ENCODE measurements at places on chromosomes 5 and 9.

- no peak for DNase-seq
Measured at GRCh38 chr5:157828944-157829639, 29.9 kb downstream of the CLINT1 start.

GRCh38 chr5:53950621-53951020 is 359.8 kb downstream of the ARL15 start:
- no peak for DNase-seq

GRCh38 chr9:6567140-6567591 is 78.4 kb downstream of the GLDC start:
- peak; percentile 86 for DNase-seq

DNA sequence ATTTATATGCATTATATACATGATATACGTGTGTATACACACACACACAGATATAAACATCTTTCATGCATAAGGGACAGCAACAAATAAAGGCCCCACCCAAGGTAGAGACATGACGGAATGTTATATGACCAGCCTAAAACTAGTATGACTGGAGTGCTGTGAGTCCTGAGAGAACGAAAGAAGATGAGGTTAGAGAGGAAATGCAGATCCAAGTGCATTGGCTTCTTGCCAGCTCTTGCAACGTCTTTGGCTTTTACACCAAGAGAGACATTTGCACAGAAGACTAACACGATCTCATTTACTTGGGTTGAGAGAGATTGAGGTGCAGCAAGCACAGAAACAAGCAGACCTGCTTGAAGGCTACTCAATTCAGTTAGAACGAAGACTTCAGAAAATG is 23.0 kb downstream of the CDH10 start:
- DNase-seq, result peak; percentile 43

DNA sequence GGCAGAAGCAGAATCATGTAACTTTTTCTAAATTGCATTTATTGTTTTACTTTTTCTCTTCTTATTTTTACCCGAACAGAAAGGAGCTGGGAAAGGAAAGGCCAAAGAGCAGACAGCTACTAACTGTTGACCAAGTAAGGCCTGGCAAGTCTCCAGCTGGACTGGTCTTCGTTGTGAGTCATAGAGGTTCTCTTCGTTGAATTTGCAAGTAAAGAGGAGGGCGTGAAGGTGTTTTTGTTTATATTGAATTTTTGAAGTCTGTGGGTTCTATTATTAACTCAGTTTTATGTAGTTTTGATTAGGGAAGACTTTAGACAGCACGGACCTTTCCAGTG is 416.5 kb upstream of the CCNH start:
- DNase-seq, result peak; percentile 94

DNA sequence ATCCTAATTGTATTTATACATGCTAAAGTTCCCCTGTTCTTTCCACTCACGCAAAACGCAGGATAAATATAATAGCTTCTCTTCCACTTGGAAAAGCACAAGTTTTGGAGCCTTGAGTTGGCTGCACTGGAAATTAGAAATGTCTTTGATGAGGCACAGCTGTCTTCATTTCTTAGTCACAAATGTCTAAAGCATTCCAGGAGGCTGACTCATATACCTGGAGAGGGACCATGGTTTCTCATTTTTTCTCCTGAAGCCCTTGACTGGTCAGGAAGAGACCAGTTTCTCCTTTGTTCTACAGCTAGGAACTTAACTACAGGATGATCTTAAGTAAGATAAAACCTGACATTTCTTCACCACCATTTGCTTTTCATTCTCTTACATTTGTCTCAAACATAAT is 16.2 kb downstream of the MTX3 start:
- peak; percentile 59 for DNase-seq

GRCh38 chr5:37214550-37214949 is 34.6 kb downstream of the CPLANE1 start:
- no peak for DNase-seq

GRCh38 chr5:155193029-155193428 is 179.5 kb downstream of the KIF4B start:
- DNase-seq, result no peak

- DNase-seq, result no peak
Measured at GRCh38 chr9:125603478-125604021, 103.5 kb downstream of the MAPKAP1 start.

- DNase-seq, result no peak
Measured at GRCh38 chr5:137636830-137637714, 98.8 kb downstream of the KLHL3 start.

DNA sequence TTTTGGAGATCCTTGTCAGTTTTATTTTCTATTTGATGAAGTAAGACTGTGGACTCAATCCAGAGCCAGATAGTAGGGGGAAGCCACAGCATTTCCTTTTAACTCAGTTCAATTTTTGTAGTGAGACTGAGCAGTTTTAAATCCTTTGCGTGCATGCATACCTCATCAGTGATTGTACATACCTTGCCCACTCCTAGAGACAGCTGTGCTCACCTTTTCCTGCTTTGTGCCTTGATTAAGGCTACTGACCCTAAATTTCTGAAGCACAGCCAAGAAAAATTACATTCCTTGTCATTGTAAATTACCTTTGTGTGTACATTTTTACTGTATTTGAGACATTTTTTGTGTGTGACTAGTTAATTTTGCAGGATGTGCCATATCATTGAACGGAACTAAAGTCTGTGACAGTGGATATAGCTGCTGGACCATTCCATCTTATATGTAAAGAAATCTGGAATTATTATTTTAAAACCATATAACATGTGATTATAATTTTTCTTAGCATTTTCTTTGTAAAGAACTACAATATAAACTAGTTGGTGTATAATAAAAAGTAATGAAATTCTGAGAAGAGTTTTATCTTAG is 17.8 kb downstream of the DIMT1 start:
- DNase-seq, result no peak

DNA sequence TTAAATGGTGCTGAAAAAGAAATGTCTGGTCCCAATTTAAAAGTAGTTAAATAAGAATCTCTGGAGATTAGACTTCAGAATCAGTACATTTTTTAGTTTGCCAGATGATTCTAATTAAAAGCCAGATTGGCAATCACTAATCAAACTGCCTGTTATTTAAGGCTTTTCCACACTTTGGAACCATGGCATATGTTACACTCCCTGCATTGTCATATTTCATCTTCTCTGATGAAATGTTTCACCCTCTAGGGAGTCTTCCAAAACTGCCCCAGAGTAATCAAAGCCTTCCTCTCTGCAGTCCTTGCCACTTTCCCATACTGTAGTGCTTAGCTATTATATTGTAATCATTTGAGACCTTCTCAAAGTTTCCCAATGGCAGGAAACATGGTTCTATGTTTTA is 17.5 kb upstream of the OR13C9 start:
- no peak for DNase-seq

- peak; percentile 80 for DNase-seq
Measured at GRCh38 chr9:2919347-2919746, 75.5 kb upstream of the PUM3 start.

DNA sequence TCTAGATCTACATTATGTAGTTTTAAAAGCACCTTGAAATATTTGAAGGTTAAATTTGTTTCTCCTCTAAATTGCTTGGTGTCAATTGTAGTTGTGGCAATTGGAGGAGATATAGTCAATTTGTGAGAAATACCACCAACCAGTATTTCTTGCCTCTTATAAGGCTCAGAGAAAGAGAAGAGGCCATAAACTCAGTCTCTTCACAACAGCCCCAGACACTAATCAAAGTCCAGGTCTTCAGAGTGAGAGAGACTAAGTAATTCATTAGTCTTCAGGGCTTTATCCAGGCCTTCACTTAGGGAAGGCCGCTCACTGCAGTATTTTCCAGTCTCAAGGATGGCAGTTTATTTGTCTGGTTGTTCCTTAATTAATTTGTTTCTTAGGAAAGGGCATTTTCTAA is 168.0 kb upstream of the RGMB start:
- DNase-seq, result peak; percentile 23

DNA sequence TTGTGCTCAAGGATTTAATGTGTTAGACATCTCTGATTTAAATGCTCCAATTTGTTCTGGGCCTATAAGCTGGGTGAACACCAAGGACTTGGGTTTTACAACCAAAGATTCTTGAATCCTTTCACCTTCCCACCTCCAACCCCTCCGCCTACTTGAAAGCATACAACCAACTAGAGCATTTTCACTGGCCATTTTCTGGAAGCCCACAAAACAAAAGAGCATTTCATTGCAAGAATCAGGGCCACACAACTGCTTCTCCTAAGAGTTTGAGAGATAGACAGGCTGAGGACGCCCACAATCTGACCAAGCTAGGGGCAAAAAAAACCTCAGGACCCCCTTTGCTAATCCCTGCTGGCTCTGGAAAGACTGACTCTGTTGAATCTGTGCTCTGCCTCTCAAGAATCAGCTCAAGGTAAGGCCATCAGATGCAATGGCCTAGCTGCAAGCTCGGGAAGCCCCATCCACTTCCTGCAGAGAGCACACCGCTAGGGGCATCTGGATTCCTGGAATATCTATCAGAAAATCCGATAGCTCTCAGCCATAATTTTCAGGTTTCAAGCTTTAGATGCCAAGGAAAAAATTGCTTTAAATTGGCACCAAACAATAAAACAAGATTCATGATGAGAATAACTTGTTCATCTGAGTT is 57.7 kb downstream of the RETREG1 start:
- DNase-seq, result no peak

DNA sequence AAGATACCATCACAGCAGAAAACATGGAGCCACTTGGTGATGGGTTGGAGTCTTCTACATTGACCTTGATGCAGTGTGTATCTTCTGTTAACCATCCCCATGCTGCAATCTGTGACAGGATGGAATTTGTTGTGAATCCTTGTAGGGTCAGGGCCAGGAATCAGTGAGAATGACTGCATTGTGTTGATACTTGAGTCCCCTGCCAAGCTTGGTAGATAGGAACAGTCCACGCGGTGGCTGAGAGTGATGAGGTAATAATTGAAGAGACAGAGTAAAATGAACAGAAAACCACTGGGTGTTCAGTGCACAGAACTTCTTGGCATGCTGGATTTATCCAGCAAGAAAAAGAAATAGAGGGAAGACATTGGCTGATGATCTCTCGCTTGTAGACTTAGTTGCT is 217.5 kb downstream of the MAN2A1 start:
- peak; percentile 41 for DNase-seq

DNA sequence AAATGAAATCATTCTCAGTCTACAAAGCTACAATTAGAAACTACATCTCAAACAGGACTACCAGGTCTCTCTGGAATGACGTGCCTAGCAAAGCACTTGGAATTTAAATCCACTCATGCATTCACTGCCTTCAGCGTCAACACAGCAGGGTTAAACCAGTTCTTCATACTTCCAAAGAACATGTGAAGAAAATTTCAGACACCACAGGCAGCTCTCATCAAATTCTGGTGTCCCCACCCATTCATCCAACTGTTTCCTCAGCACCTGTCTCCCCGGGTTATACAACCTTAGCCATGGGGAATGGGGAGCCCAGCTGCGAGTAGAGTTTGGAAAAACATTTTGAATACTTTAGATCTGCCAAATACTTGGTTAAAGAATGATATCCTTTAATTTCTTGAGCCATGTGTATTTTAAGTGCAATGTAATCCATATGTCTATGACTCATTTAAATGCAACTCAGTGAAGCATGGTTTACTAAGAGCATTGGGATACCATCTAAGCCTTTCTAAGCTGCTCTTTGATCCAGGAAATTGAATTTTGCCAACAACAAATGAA is 17.5 kb downstream of the ADAM19 start:
- peak; percentile 81 for DNase-seq

DNA sequence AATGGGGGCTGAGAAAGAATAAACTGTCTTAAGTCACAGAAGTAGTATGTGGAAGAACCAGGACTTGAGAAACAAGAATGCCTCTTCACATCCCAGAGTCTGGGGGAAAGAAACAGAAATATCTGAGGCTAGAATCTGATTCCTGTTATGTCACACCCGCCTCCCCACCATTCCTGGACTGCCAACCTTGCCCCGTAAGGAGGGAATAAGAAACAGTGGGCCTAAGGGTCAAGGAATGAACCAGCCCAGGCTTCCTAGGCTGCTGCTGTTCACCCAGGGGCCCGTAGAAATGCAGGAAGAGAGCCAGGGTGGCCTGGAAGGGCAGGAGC is 4.3 kb downstream of the PCDH1 start:
- DNase-seq, result no peak

DNA sequence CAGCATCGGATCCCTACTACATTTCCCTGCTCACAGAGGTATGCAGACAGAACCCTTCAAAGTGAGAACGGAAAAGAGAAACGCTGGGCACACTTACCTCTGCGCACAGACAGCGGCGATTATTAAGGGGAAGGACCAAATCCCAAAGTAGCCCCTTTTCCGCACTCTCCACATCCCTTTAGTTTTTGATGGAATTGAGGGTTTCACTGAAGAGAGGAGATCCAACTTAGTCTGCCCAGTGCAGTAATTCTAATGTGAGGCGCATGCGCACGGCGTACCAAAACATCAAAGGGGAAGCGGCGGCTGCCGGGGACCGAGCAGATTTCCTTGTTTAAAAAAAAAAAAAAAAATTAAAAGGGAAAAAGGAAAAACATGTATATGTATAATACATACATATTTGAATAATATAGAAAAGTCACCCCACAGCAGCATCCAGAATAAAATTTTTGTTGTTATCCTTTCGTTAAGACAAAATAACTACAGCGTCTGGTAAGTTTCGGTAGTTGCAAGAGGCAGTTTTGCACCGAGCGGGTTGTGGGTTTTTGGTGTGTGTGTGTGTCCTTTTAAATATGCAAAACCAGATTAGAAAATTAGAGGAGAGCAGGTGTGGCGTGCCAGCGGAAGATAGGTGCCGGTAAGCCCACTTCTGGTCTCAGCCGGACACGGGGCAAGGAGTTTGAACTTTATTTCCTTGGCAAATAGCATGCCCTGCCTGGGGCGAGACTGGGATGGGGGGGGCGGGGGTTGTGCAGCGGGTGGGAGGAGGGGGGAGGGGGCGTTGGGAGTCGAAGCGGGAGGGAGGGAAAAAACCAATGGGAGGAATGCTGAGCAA is at the start of gene GABRB2:
TSS of gene GABRB2 (minus strand) at position 256 of the 832 bp plus-strand sequence. CDS start at position 174, 82 bp downstream.
- peak; percentile 79 for DNase-seq

GRCh38 chr5:138454121-138454520 is 11.2 kb upstream of the EGR1 start:
- DNase-seq, result no peak

- DNase-seq, result no peak
Measured at GRCh38 chr9:27599102-27599869, 26.0 kb upstream of the C9orf72 start.

GRCh38 chr9:20984506-20984905 is 46.9 kb downstream of the HACD4 start:
- no peak for DNase-seq

DNA sequence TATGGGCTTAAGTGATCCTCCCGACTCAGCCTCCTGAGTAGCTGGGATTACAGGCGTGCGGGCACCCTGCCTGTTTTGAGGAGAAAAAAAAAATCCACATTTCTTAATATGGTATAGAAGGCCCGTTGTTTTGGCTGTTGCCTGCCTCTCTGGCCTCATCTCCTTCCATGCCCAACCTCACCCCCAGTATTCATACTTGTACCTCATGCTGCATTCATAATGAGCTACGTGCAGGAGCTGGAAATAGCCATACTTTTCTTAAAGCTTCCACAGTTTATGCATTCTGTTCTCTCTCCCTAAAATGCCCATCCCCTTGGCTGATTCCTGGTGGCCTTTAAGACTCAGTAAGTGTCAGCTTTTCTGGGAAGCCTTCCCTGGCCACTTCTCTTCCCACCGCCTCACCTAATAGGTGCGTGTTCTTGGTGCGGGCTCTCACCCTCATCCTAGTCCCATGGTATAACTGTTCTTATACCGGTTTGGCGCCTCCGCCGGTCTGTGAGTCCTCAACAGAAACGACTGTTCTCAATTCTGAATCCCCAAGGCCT is 2.1 kb upstream of the TPM2 start:
- no peak for DNase-seq
